Daoy (cell line): ENCODE measurements at places on chromosomes 1 and 21. TPM values are rescaled to one million over a fixed set of nuclear protein-coding genes. Genes with fewer than 3 reads are reported as not detected.
A peak's percentile ranks its signal among the peaks of the same experiment; 100 is the strongest.

Gene DDOST
- total RNA-seq = 239 and 311 TPM in 2 replicates

Gene SLAMF6
- not detected in 2 replicates for total RNA-seq

Gene FCGR2B
- total RNA-seq = not detected in 2 replicates

Gene FCRLB
- total RNA-seq = 1.8 and 3.1 TPM in 2 replicates

Gene GBP5
- 2.9 and 3.4 TPM in 2 replicates for total RNA-seq

Gene TAS1R2
- total RNA-seq = not detected in 2 replicates

Gene PLXNA2
- total RNA-seq = 3.1 and 3.3 TPM in 2 replicates

Gene LRRC53
- total RNA-seq = not detected in 2 replicates

GRCh38 chr1:10514490-10515235 is 39.9 kb downstream of the PEX14 start:
- DNase-seq = peak; percentile 62

DNA sequence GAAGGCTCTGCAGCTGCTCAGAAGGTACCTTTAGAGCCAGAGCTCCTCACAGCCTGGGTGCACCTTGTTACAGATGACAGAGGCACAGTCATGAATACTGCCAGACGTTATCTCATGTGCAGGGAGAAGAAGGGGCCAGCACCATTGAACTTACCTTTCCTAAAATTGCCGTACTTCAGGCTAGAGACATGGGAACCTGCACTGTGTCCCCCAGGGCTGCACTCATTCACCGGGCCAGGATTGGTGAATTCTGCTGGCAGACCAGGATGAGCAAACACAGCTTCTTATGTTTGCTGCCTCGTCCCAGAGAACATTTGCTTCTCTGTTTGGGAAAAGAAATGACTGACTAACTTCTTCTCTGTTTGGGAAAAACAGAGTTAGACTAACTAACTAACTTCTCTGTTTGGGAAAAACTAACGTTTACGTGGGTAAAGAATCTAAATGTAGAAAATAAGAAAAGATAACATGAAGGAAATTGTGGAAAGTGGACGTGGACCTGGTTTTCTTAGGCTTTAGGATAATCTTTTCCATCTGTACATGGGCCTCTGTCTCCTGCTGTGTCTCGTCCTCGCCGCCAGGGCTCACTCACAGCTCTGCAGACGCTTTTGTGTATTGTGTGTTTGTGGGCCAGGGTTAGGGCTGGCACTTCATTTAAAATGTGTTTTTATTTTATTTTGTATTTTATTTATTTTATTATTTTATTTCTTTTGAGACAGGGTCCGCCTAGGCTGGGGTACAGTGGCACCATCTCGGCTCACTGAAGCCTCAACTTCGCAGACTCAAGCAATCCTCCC is 9.9 kb downstream of the OBSCN start:
- DNase-seq = no peak

GRCh38 chr1:208110296-208110695 is 133.9 kb downstream of the PLXNA2 start:
- no peak for DNase-seq

GRCh38 chr21:16570856-16571255 is 841.1 kb downstream of the USP25 start:
- DNase-seq = no peak

DNA sequence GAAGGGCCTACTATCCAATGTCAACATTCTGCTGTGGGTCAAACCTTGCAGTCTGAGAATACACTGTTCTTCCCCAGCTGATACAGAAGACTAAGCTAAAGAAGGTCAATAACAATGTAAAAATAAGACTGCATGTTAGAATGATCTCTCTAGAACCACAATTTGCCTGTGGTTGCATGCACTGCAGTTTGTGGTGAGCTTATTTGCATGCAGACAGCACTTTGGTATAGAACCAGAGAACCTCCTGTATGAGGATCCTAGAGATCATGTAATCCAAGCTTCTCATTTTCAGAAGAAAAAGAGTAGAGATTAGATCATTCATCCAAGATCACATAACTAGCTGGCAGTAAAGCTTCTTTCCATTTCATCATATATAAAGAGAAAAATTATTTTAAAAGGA is 15.8 kb downstream of the SYNJ1 start:
- DNase-seq = no peak

GRCh38 chr1:98034505-98034904 is 113.7 kb upstream of the DPYD start:
- peak; percentile 51 for DNase-seq

DNA sequence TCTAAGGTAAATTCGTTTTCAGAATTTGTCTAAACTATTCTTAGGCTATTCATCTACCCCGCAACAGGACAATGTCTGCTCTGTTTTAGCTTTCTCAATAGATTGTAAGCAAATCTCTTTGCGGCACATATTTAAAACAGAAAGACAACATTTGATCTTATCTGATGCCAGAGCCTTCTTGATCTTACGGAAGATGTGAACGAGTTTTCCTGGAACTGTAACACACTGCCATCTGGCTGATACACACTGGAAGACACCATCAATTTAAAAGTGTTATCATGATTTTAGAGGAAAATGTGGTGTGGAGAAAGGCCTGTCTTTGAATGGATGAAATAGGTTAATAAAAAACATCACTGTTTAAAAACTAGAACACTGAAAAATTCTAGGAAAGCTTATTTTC is 36.1 kb downstream of the COA6 start:
- DNase-seq = no peak

DNA sequence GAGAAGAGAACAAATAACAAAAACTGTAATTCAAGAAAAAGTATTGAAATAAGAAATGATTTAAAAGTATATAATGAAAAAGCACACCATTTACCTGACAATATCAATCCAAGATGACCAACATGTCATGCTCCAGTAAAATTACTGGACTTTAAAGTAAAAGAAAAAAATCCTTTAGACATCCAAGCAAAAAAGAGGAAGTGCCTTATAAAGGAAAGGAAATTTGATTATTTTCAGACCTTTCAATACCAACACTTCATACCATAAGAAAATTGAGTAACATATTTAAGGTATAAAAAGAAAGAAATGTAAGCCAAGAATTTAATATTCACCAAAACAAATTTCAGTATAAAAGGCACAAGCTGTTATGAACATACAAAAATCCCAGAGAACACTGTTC is 46.2 kb upstream of the SSX2IP start:
- DNase-seq = no peak

- DNase-seq = no peak
Observed at GRCh38 chr1:186700722-186701121, 20.5 kb upstream of the PTGS2 start.

DNA sequence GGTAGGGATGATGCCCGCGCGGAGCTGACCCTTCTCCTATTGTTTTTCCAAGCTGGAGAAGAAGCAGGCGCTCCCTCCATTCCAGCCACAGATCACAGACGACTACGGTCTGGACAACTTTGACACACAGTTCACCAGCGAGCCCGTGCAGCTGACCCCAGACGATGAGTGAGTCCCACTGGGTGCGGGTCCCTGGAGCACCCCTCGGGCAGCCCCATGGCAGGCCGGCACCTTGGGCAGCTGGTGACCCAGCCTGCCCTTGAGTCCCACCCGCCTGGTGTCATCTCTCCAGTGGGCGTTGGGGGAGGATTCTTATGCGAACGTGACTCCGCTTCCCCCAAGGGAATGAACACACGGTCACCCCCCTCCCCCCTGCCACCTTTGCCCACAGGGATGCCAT is 10.0 kb downstream of the FAAP20 start:
- no peak for DNase-seq

- no peak for DNase-seq
Observed at GRCh38 chr1:9165396-9165795, 36.5 kb upstream of the GPR157 start.
